ENCODE measurements at places on chromosomes 3 and 15. TPM values are rescaled to one million over a fixed set of nuclear protein-coding genes. Genes with fewer than 3 reads are reported as not detected.
A peak's percentile ranks its signal among the peaks of the same experiment; 100 is the strongest.

- H3K4me1 ChIP-seq, result peaks cover 13% of the 10 kb centered on the region
- no peak overlapping the region for H3K4me3 ChIP-seq
- H3K27me3 ChIP-seq, result no peaks in the 10 kb centered on the region
- peaks cover 19% of the 10 kb centered on the region for H3K36me3 ChIP-seq
Observed at GRCh38 chr3:122803977-122804376, 9.1 kb downstream of the SLC49A4 start.

The TLR9 gene
- 0.18 TPM for polyA plus RNA-seq

DNA sequence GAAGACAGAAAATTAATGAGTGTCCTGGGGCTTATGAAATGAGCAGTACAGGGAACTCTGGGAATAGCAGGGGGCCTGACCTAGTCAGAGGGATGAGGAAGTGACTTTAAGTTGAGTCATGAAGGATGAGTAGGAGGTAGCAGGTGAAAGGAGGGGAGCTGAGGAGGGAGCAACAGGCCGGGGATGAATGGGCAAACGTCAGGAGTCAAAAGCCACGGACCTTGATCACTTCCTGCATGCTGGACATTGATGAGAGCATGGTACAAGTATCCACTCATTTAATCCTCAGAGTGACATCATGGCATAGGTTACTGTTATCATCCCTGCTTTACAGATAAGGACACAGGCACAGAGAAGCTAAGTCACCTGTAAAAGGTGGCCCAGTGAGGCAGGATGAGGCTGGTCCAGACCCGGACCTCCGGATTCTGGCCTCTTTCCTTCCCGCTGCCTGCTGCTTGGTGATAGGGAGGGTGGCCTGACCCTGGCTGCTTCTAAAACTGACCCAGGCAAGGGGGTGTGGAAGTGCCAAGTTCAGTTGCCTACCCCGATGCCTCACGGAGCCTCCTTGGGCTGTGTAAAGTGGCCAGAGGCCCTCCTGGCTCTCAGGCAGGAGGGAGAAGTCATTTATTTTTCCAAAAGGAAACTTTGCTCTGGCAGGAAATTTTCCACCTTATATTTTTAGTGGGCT is 7.6 kb downstream of the CORO2B start:
- DNase-seq, result no peak
- no peak overlapping the region for H3K4me3 ChIP-seq
- peak overlapping the region; percentile 51 for H3K27ac ChIP-seq

- H3K4me1 ChIP-seq, result no peaks in the 10 kb centered on the region
- no peaks in the 10 kb centered on the region for H3K36me3 ChIP-seq
- no peak for DNase-seq
- H3K4me3 ChIP-seq, result no peak overlapping the region
- no peaks in the 10 kb centered on the region for H3K27me3 ChIP-seq
- no peak overlapping the region for H3K27ac ChIP-seq
Observed at GRCh38 chr3:166462891-166463470, 625.8 kb upstream of the BCHE start.

The LDHAL6B gene
- polyA plus RNA-seq, result not detected
